ENCODE measurements at places on chromosomes 13 and 19.
A peak's percentile ranks its signal among the peaks of the same experiment; 100 is the strongest.

DNA sequence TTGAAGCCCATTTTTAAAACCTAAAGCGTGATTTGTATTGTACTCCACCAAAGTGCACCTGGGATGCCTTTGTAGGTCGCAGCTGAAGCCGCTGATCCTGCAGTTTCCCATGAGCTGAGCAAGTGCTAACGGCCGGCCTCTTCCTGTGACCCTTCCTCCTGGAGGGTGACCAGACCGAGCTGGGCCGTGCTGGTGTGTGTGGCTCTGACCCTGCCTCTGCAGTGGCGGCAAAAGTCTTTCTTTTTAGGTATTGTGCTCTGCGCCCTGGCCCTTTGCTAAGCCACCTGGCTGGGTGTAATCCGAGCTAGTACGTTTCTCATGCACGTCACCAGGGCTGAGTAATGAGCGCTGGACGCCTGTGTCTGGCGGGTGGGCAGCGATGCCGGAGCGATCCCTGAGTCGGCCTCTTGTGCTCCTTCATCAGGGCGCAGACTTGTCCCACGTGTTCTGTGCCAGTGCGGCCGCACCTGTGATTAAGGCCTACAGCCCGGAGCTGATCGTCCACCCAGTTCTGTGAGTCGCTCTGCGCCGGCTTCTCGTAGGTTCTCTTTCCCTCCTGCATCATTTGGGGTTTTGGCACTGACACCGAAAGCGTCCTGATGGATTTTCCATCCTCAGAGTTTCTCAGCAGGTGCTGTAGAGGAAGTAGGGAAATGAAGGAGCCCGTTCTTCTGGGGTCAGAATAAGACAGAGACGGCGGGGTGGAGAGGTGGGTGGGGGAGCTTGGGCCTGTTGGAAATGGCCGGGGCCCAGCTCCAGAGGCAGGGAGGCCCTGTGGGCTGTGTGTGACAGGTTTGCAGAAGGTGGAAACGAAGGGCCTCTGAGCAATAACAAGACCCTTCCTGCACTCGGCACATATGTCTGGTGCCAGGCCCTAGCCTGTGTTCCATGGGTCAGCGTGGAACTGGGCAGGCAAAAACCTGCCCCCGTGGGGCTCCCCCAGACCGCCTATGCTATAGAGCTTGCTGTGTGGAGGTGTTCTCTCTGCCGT lies 9.7 kb downstream of the NAXD start:
- no peak for DNase-seq

GRCh38 chr19:40150170-40150569 lies 41.1 kb upstream of the MAP3K10 start:
- DNase-seq = no peak

- no peak for DNase-seq
These were observed at the start of gene LYL1 for GRCh38 chr19:13102666-13103580. Gene LYL1 (minus strand): TSS chr19:13102858. CDS start chr19:13101171, 1,687 bp downstream.

GRCh38 chr13:51770160-51770559 lies 33.8 kb downstream of the DHRS12 start:
- DNase-seq = no peak

DNA sequence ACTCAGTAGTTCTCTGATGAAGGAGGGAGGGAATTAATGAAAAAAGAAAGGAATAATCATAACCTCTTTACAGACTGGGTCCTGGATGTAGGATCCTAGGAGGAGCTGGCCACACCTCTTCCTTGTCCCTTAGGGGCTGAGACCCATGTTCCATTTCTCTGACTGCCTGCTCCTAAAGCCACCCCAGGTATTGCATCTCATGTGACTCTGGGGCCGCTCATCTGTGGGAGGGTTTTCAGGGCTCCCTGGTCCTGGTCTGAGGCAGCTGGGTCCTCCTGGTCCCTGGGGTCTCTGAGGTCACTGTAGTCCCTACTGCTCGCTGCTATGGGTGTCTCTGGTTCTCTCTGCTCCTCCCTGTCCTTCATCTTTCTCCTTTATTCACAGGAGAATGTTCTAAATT lies 2.9 kb downstream of the CEACAM21 start:
- DNase-seq = no peak

GRCh38 chr19:47633517-47633916 lies 24.6 kb downstream of the BICRA start:
- no peak for DNase-seq

- no peak for DNase-seq
These were observed 781.3 kb upstream of the MIR17HG start for GRCh38 chr13:90565985-90566713.

- no peak for DNase-seq
These were observed 6.9 kb downstream of the KIR3DL3 start for GRCh38 chr19:54731191-54731590.

DNA sequence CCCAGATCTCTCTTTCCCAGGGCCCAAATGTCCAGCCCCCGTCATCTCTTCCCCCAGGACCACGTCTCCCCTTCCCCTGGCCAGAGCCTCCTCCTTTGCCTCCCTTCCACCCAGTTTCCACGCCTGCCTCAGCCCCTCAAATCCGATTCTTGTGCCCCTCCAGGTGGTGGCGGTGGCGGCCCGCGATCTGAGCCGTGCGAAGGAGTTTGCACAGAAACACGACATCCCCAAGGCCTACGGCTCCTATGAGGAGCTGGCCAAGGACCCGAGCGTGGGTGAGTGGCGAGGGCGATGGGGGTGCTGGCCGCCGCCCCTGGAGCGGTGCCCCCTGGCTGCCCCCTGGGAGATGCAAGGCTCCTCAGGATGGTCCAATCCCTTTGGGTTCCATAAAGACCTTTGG lies 1.3 kb downstream of the DHDH start:
- DNase-seq = no peak

DNA sequence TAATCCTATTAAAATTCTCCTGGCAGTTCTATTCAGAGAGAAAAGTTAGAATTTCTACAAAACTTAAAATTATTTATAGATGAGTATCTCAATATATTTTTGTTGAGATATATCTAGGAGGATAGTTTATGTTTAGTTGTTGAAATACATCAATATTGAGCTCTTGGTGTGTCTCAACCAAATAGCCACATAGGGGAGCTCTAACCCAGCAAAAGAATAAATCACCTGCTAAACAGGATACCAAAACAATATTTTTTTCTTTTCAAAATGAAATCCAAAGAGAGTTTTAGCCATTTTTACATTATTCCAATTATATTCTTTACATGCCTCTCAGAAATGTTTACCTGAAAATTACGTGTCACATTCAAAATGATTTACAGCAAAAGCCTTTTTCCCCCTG lies 954.7 kb downstream of the SLITRK6 start:
- no peak for DNase-seq

DNA sequence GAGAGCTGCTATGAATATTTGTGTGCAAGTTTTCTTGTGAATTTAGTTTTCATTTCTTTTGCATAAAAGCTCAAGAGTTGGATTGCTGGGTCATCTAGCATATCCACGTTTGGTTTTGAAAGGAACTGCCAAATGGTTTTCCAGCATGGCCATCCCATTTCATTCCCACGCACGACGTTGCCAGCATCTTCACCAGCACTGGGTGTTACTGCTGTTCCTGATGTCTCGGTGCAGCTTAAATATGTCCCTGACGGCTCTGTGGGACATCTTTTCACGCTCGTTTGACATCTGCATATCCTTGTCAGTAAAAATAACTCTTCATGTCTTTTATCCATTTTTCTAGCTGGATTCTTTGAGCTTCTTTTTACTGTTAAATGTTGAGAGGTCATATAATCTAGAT lies 123.7 kb downstream of the ATP11A start:
- no peak for DNase-seq

DNA sequence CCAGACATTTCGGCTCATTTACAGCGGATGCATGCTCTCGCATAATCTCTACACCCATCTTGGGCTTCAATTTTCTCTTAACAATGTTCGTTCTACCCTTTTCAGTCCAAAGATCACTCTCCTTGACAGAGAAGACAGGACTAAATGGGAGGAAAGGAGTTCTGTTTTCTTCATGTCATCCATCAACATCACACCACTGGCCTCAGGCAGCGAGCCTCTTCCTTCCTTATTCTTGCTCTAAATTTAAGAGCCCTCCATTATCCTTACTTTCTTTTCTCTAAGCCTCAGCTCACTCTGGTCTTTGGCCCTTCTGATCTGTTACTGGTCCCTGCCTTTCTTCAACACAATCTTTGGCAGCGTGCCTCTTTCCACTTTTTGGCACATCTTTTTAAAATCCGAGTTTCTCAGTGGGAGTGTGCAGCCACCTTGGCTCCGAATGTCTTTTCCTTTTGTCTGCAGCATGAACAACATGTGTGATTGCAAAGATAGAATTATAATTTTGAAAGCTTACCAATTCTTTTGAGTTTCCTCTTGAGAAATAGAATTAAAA lies 98.7 kb downstream of the FAM216B start:
- DNase-seq = no peak

DNA sequence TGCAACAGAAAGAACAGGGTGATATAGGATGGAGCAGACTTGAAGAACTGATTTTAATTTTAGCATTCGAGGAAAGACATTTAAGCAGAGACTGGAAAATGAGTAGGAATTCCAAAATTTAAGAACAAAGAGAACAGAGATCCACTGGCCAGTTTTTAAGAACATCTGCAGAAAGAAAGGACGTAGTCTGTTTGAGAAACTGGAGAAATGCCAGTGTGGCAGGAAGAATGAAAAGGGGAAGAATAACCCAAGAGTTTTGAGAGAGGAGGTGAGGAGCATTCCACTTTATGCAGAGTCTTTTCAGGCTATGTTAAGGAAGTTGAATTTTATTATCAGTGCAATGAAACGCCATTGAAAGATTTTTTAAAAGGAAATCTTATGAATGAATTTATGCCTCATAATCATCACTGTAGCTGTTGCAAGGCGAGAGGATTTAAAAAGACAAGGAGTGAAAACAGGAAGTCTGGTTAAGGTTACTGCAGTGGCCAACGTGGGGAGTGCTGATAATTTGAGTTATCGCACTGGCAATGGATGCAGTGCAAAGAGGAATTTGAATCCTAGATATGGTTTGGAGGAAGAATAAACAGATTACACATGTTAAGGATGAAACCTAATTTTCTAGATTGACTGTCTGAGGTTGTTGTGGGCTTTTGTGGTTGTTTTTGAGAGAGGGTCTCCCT lies 253.8 kb downstream of the DACH1 start:
- DNase-seq = no peak

- DNase-seq = no peak
These were observed 823 bp downstream of the DOCK6 start for GRCh38 chr19:11261431-11261970.

- no peak for DNase-seq
These were observed 145.8 kb upstream of the SOX1 start for GRCh38 chr13:111920932-111921705.

- DNase-seq = peak; percentile 66
These were observed at the start of gene GATAD2A for GRCh38 chr19:19404879-19405860. Gene GATAD2A (plus strand): TSS chr19:19405675. CDS start chr19:19465346, 59,671 bp downstream.

DNA sequence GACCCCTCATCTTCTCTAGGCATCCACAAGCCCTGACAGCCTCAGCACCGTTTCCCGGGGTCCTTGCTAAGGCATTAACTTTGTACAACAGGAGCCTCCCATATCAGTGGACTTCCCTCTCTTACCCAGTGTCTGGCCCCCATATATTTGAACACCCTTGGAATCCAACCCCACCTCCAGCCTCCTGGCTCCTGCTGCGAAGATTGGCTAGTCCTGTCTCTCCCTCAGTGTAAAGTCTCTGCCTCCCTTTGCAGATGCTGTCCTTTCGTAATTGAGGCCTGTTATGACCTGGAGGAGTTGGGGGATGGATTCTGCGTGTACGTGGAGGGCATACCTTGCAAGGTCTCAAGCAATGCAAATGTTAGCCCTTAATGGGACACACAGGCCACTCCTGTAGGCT lies 413.7 kb downstream of the IRS2 start:
- no peak for DNase-seq

GRCh38 chr13:100175078-100175802 lies 86.3 kb downstream of the PCCA start:
- DNase-seq = no peak

GRCh38 chr13:51870616-51871015 lies 8.8 kb downstream of the CCDC70 start:
- DNase-seq = no peak

GRCh38 chr13:78309497-78310180 lies 293.7 kb downstream of the POU4F1 start:
- no peak for DNase-seq

DNA sequence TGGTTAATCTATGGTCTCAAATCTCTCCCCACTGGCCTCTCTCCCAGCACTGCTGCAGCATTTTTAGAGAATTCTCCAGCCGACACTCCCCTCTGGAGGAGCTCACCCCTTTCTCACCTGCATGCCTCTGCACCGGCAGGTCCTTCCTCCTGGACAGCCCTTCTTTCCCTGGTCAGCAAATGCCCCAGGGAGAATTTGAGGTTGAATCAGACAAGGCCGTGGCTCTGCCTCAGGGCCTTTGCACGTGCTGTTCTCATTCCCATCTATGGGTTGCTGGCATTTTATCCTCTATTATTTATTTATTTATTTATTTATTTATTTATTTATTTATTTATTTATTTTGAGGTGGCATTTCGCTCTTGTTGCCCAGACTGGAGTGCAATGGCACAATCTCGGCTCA lies 1.4 kb upstream of the DOCK6 start:
- DNase-seq = no peak

DNA sequence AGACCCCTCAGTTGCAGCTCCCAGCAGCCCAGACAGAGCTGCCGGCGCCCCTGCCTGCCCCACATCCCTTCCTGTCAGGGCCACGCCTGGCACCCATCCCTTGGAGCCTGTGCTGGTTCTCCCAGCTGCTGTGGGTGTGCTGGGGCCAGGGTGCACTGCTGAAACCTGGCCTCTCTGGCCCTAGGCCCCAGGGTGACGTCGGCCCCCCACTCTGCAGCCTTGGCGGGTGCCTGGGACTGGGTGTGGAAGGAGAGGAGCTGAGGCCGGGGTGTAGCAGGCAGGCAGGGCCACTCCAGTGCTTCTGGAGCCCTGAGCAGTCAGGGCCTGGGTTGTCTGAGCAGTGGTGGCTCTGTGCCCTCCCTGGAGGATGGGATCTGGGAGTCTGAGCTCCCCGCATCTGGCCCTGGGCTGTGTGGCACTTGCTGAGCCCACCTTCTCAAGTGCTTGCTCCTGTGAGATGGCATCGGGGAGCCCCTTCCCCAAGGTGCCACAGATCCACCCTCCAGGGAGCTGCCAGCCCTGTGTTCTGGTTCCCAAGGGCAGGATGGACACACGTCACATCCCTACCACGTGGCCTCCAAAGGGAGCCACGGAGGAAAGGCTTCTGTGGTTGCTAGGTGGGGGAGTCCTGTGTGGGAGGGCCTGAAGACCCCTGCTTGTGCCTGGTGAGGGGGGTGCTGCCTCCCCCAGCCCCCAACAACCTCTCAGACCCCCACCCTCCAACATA lies 5.2 kb downstream of the PLEKHJ1 start:
- DNase-seq = no peak

DNA sequence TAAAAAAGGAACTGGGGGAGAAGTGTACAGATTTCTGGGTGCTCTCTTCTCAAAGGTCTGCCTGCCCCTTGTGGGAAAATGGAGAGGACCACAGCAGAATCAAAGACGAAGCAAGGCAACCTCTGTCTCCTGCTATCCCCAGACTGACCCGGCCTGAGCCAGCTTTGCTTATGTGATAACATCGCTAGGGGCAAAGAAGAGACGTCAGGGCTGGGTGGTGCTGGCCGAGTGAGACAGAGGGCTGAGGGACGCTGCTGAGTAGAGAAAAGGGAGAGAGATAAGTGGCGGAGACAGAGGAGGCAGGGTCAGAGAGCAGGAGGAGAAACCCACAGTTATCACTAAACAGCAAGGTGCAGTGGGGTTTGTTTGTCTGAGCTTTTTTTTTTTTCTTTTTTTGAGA lies 4.6 kb upstream of the MUC16 start:
- DNase-seq = no peak
